ENCODE measurements at places on chromosomes 1 and 21.

DNA sequence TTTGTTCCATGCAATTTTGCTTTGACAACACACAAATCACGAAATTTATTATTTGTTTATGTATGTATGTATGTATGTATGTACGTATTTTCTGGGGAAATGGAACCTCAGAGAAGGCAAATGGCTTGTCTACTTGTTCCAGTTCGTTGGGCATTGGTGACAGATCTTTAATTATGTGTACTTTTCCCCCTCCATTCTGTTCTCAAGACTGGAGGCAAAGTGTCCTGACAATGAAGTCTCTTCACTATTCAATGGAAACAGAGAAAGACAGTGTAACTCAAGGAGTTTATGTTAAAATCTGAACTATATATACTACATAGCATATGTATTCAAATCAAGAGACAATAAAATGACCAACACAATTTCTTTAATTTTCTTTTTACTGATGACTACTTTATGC, 245.7 kb upstream of the PTBP2 start:
- DNase-seq, result no peak

DNA sequence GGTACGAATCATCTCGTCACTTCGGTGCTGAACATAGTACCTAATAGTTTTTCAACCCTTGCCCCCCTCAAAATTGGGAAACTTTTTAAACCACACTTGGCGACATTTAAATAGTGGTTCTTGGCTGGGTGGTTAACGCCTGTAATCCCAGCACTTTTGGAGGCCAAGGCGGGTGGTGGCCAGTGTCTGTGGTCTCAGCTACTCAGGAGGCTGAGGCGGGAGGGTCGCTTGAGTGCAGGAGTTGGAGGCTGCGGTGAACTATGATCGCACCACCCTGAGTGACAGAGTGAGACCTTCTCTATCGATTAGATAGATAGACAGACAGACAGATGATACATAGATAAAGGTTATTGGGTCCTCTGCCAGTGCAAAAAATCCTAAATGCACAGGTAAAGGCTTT, 55.5 kb upstream of the RASAL2 start:
- no peak for DNase-seq

DNA sequence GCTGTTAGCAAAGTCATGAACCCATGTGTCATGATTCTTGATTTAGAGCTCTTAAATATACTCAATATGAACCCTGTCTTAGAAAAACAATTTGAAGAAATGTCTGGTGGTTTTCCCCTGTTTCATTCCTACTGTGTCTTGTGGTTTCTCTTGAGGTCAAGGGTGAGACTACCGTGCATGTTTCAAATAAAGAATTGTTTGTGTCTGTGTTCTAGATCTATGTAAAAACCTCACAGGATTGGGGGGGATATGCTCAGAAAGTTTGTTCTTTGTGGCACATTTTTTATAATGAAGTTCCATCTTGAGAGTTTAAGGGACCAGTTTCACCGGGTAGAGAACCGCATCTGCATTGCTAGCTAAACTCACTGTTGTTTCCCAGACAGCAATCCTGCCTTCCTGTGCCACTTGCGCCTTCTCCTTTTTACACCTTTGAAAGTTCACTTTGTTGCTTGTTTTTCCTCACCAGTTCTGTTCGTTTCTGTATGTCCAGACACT, 30.9 kb upstream of the CACYBP start:
- DNase-seq, result no peak

- no peak for DNase-seq
These were observed 34.3 kb upstream of the ECE1 start for GRCh38 chr1:21324368-21325141.

DNA sequence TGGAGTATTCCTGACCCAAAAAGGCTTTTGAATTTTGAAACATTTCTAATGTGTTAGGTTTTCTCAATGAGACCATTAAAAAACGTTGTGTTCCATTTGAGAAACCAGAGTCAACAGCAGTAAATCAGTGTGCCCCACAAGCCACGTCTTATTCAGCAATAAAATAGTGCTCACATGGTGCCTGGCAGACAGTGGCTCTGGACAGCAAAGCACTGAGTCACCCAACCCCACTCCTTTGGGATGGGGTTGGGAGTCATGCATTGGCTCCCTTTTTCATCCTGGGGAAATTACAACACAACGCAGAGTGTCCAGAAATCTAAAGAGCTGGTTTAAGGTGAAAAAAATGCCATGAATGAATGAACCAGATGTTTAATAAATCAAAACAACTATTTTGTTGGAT, 46.5 kb downstream of the KCNJ15 start:
- no peak for DNase-seq

- DNase-seq, result no peak
These were observed 12.6 kb upstream of the PCBP3 start for GRCh38 chr21:45630876-45631275.

GRCh38 chr1:47976267-47976666, 20.9 kb downstream of the TRABD2B start:
- no peak for DNase-seq

- DNase-seq, result peak; percentile 2
These were observed 161.7 kb downstream of the PBX1 start for GRCh38 chr1:164720440-164721227.

DNA sequence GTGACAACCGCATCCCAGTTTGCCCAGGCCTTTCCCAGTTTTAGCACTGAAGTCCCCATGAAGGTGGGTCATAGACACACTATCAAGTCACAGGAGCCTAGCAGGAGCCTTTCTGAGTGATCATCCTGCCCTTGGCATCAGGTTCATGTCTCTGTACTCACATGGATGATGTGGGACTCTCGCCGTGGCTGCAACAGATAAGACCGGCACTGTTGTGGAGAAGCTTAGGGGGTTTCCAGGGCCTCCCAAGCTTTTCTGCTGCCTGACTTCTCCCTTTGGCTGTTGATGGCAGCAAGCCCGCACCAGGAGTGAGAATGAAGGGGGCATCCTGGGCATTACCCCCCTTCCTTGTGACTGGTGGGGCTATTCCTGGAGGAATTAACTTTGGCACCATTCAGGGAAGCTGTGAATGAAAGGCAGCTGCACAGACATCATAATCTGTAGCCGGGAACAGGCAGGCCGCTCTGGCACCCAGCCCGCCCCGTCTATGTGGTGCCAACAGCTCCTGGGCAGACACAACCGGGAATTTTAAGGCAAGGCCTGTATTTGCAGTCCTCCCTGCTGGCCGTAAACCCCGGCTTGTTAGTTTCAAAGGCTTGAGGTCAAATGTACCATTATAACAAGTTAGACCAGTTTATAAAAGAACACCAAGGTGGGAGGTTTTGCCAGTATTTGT, 148.6 kb downstream of the HUNK start:
- DNase-seq, result no peak

DNA sequence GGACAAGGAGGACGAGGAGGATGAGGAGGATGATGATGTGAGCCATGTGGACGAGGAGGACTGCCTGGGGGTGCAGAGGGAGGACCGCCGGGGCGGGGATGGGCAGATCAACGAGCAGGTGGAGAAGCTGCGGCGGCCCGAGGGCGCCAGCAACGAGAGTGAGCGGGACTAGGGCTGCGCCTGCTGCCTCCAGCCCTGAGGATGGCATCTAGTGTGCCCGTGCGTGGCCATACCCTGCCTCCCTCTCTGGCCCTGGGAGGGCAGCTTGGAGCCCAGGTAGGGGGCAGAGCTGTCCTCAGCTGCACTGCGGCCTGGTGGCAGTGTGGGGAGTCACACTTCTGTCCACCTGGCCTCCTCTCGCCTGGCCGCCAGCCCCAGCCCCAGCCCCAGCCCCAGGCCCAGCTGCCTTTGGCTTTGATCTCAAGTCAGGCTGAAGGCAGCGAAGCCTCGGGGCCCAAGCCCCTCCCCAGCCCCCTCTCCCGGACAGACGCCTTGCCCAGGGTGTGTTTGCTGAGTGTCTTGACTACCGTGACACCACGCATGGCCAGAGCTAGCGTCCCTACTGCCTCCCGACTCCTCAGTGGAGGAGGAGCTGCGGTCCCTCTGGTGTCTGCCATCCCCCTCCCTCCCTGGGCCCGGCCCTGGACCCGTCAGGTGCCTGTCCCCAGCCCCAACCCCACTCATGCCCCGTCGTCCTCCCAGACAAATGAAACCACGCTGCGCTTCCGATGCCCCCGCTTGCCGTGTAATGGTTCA, 155.2 kb downstream of the PEX14 start:
- DNase-seq, result no peak

GRCh38 chr1:36287595-36287994, 18.6 kb upstream of the SH3D21 start:
- no peak for DNase-seq

GRCh38 chr21:34916446-34916845, 132.7 kb downstream of the RUNX1 start:
- no peak for DNase-seq

DNA sequence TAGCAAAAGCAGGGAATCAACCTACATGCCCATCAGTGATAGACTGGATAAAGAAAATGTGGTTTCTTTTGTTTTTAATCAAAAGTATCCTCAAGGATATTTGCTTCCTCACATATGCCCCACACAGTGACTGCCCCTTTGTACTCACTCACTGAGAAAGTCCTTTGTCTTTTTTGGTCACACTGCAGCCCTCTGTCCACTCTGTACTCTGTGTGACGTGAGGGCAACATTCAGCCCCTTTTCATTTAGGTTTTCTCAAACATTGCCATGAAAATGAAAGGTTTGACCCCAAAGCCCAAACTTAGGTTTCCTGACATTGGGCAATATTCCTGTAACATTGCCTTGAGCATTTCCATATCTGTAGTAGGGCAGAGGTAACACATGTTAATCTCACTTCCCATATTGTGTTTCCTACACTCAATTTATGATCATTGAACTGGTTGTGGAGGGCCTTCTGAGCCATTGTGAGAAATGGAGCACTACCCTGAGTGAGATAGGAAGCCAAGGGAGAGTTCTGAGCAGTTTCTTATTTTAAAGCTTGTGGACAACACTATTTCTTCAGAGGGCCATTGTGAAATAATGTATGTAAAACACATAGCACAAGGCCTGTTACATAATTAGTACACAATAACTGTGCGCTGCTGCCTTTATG, 501.9 kb upstream of the C1orf87 start:
- no peak for DNase-seq
